ENCODE measurements at places on chromosomes 12 and 14.
A peak's percentile ranks its signal among the peaks of the same experiment; 100 is the strongest.

- no peak for DNase-seq
Measured at GRCh38 chr14:33777681-33778080, 173.2 kb downstream of the EGLN3 start.

- no peak for DNase-seq
Measured at GRCh38 chr12:46153268-46153872, 115.5 kb downstream of the SLC38A1 start.

DNA sequence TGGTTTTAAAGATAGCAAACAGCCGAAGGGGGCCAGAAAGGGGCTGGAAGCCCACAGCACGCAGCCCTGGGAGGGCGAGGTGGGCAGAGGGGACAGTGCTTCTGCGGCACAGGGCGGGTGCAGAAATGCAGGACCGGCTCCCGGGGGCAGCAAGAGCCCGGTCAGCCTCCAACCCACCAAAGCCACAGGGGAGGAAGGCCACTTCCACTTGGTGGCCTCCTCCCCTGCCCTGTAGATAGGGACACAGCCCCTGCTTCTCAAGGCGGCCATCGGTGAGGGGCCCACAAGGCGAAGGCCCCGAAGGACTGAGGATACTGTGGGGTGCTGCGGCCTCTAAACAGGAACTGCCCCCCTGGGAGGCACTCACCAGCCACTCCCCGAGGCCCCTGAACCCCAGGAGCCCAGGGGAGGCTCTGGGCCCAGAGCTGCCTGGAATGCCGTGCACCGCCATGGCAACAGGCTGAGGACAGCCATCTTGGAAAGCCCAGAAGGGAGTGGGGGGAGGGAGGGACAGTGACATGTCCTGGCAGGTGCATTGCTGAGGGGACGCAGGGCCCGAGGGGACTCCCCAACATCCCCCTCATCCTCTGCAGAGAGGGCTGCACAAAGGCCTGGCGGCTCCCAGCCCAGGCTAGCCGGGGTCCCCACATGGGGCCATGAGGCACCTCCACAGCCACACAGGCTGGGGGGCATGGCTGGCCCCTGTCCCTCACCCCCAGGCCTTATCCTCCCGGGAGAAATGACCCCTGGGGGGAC is 114.7 kb downstream of the NCOR2 start:
- DNase-seq, result no peak

GRCh38 chr12:113065126-113066007 is 8.8 kb downstream of the DTX1 start:
- DNase-seq, result no peak

DNA sequence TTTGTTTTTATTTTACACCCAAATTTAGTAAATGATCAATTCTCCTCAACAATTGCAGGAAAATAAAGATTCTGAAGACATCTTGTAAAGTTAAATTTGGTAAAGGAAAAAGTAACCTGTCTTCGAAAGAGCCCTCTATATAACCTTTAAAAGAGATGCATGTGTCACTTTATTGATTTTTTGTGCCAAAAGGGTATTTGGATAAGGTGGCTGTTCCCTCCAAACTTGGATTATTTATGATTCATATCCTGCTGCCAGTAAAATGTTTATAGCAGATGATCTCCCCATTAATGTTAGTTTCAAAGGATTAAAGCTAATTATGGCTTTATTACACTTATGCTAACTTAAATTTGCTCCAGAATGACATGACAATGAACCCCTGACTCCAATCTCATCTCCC is 98.8 kb downstream of the DUSP6 start:
- no peak for DNase-seq

- DNase-seq, result no peak
Measured at GRCh38 chr14:34971801-34972200, 11.0 kb upstream of the SRP54 start.

- DNase-seq, result no peak
Measured at GRCh38 chr12:12240662-12241340, 26.0 kb downstream of the LRP6 start.

DNA sequence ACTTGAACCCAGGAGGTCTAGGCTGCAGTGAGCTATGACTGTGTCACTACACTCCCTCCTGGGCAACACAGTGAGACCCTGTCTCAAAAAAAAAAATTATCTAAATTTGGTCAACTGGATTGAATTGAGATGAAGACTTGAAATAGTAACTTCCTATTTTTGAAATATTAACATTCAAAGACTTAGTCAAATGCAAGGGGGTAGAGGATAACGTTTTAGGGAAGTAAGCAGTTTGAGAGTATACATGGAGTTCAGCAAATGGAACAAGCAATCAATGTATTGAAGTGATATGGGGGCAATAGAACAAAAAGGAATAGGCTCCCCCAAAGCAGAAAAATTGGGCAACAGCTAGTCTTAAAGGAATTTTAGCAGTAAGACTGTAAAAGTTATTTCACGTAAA is 4.6 kb upstream of the MFAP5 start:
- DNase-seq, result no peak

GRCh38 chr12:105433804-105434203 is 103.3 kb downstream of the C12orf75 start:
- DNase-seq, result no peak

GRCh38 chr14:42523666-42524065 is 917.0 kb downstream of the LRFN5 start:
- no peak for DNase-seq

- no peak for DNase-seq
Measured at GRCh38 chr12:65067383-65067782, 53.7 kb downstream of the WIF1 start.

DNA sequence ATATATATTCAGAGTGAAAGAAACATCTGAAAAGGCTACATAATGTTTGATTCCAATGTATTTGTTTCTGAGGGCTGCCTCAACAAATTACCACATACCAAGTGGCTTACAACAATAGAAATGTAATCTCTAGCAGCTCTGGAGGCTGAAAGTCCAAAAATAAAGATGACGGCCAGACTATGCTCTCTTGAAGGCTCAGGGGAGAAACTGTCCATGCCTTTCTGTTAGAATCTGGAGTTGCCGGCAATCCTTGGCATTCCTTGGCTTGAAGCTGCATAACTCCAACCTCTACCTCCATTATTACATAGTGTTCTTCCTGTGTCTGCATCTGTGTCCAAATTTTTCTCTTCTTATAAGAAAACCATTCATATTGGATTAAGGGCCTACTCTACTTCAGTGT is 68.1 kb upstream of the PLEKHG7 start:
- DNase-seq, result no peak

GRCh38 chr12:57173089-57173488 is 25.7 kb upstream of the LRP1-AS start:
- DNase-seq, result no peak

DNA sequence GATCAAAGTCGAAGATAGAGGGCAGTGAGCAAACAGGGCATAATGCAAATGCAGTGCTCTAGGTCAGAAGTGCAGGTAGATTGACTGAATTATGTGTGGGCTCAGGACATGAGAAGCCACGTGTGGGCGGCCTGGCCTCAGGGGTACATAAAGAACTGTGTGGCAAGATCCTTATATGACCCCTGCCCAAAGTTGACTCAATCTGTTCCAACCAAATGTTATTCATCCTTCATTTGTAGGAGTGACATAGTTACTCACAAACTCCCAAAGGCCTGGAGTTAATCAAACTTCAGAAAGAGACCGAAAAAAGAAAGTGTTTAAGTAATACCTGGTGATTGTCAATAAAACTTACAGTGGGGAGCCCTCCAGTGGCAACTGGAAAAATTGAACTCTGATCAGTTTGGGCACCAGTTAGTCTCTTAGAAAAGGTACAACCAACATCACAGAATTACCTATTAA is 150.4 kb upstream of the FAR2 start:
- no peak for DNase-seq

DNA sequence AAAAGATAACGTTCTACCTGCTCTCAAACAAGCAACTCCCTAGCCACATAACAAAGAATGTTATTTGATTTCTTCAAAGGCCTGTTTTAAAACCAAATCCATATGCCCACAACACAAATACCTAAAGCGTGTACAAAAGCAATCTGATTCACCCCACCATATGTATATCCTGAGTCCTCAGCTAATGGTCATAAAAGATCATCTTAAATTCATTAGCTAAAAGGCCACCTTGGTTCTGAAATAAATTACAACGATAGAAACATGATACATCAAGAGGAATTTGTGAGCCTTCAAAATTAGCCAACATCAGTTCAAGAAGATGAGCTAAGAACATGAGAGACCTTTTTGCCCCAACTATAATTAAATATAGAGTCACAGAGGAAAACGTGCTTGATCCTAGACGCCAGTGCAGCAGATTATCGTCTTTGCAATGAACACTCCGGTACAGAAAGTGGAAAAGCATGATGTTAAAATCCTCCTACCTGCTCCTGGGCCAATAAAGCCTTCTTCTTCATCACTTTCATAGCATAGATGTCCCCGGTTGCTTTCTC is 20.0 kb downstream of the CIT start:
- no peak for DNase-seq

DNA sequence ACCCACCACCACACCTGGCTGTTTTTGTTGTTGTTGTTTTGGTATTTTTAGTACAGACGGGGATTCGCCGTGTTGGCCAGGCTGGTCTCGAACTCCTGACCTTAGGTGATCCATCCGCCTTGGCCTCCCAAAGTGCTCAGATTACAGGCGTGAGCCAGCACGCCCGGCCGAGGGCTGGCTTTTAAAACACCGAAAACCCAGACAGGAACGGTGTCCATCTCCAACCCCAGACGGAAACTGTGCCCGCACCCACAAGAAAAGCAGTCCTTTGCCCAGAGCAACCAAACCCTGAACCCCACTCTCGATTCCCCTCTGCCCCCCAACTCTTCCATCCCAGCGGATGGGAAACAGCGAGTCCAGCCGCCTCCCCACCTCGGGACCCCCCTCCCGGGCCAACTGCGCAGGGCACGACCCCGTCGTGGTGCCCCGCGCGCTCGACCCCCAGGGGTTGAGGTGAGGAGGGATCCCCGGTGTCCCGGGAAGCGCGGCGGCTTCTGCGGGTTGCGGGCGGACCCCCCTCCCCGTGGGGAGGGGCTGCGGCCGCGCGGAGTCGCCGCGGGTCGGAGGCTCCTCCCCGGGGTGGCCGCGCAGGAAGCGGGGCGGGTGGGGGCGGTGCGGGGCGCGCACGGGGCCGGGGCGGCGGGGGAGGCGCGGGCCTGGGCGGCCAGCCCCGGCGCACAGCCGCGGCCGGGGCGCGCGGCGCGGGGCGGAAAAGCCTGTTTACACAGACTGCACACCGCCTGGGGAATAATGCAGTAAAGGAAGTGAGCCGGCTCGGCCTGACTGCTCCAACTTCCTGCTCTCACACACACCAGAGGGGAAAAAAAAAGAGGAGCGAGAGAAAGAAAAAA is at the start of gene ELK3:
Gene ELK3, plus strand, starts transcription at position 651 of the 851 bp plus-strand sequence.
- DNase-seq, result peak; percentile 39

DNA sequence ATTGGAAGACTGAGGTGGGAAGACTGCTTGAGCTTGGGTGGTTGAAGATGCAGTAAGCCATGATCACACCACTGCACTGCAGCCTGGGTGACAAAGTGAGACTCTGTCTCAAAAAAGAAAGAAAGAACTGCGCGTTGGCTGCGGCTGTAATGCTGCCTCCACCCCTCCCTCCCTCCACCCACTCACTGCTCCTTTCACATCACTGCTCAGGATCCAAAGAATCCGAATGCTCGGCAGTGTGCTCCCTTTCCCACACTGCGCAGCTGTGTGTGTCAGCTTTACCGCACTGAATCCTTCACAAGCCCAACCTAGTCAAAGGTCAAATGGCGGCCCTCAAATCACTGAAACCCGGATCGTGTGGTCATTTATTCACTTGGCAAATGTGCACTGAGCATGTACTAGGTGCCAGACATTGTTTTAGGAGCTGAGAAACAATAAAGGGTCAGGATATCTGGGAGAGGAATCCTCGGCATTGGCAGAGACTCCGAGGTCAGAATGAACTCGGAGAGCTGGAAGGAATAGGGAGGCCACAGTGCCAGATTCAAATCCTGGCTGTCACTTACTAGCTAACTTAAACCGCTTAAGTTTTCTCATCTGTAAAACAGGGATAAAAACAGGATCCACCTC is 11.5 kb upstream of the TDRD9 start:
- DNase-seq, result no peak

DNA sequence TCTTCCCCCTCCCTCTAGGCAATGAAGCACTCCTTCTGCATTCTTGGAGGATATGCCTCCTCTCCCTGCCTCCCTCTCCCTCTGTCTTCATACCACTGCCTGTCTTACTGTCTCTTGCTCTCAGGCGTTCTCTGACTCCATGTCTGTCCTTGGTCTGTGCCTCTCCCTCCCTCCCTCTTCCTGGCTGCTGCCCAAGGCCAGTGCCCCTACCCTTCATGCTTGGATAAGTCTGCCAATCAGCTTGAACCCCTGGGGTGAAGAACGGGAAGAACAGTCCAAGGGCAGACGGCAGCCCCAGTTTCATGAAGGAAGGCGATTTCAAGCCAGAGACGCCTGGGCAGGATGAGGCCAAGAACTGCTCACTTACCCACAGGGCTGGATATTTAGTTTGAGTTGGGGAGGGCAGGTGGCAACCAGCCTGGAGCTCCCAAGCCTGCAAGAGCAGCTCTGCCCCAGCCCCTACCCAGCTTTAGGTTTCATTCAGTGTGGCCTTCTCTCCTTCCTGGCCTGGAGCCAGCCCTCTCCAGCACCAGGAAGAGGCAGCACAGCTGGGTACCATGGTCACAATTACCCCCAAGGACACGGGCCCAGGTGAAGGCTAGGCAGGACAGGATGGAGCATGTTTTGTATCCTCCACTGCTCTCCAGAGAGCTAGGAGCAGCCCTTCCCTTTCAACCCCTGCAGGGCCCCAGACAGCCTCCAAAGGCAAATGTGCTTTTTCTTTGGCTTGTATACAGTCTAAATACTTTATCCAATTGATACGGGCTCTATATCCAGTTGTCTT is 35.8 kb upstream of the LTBP2 start:
- no peak for DNase-seq

- DNase-seq, result no peak
Measured at GRCh38 chr12:128671528-128672042, 152.2 kb downstream of the SLC15A4 start.

- DNase-seq, result no peak
Measured at GRCh38 chr12:99960311-99960710, 24.4 kb downstream of the ANKS1B start.

- DNase-seq, result peak; percentile 9
Measured at GRCh38 chr12:15268927-15269552, 47.8 kb upstream of the RERG start.

DNA sequence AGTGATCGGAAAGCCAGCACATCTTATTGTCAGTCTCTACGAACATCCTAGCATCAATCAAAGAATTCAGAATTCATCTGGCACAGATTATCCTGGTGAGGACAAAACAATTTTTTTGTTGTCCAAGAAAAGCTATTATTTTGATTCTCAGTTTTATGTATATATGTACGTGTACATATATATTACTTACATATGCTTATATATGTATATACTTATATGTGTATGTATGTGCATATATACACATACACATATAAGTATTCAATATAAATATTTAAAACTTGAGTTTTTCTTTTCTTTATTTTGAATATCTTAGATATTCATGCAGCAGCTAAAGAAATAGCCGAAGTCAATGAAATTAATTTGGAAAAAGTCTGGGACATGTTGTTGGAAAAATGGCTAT is 77.9 kb downstream of the KNTC1 start:
- DNase-seq, result no peak

GRCh38 chr12:124031058-124031457 is 58.0 kb downstream of the ZNF664 start:
- no peak for DNase-seq
